ENCODE measurements at places on chromosomes 3 and 15.

- peak; percentile 14 for DNase-seq
Measured at GRCh38 chr3:129502641-129503408, 25.6 kb upstream of the RHO start.

DNA sequence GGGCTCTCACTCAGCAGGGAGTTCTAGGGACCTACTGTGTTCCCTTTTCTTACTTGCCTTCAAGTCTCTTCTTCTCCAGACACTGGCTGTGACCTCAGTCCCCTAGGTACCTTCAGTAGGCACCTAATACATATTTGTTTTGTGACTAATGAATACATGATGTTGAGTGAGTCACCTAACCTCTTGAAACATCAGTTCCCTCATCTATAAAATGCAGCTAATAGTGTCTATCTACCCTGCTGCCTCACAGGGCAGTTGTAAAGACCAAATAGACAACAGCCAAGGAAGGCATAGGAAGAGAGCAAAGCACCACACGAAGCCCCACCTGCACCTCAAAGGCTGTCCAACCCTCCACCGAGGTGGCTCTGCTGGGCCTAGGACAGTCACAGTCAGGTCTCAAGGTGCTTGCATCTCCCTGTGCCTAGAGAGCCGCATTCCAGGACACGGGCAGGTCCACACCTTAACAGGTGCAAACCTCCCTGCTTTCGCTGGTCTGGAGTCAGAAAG, 29.1 kb downstream of the DAPK2 start:
- DNase-seq: no peak

- peak; percentile 87 for DNase-seq
Measured at GRCh38 chr15:41989573-41990242, 17.4 kb upstream of the EHD4 start.

- no peak for DNase-seq
Measured at GRCh38 chr3:23668430-23668904, 137.3 kb upstream of the UBE2E1 start.

- DNase-seq: no peak
Measured at GRCh38 chr3:123862152-123862551, 22.0 kb downstream of the MYLK start.

DNA sequence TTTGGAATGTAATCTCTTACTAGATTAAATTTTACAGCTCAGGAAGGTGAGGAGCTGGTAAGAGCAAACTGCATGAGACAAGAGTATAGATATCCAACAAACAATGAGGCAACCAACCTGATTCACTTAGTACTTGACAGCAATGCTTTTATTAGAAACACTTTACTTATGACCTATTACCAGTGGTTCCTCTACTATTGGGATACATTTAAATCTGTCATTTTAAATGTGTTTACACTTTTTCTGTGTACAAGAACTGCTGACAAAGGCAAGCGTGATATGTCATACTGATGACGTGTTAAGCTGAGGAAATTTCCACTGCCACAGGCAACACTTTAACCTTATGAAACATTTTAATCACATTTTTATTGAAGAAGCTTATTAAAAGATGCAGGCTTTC, 1043.3 kb downstream of the FHIT start:
- no peak for DNase-seq

GRCh38 chr3:23219117-23219516, 16.0 kb downstream of the UBE2E2 start:
- no peak for DNase-seq

- no peak for DNase-seq
Measured at GRCh38 chr15:67186226-67186649, 68.2 kb downstream of the AAGAB start.
